HCT116 (cell line): ENCODE measurements at places on chromosomes 7 and 10.

DNA sequence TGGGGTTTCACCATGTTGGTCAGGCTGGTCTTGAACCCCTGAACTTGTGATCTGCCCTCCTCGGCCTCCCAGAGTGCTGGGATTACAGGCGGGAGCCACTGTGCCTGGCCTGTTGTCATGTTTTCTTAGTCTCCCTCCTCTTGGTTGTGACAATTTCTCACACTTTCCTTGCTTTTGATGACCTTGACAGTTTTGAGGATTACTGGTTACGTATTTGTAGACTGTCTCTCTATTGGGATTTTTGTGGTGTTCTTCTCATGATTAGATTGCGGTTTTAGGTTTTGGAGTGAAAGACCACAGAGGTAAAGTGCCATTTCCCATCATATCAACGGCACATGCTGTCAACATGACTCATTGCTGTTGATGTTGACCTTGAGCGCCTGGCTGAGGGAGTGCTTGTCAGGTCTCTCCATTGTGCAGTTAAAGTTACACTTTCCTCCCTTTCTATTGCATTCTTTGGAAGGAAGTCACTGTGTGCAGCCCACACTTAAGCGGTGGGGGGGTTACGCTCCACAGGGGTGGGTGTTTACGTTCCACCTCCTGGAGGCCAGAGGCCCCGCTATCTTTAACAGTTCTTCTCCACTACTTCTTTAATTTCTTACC, 10.8 kb downstream of the NEURL1 start:
- peak; percentile 61 for DNase-seq

DNA sequence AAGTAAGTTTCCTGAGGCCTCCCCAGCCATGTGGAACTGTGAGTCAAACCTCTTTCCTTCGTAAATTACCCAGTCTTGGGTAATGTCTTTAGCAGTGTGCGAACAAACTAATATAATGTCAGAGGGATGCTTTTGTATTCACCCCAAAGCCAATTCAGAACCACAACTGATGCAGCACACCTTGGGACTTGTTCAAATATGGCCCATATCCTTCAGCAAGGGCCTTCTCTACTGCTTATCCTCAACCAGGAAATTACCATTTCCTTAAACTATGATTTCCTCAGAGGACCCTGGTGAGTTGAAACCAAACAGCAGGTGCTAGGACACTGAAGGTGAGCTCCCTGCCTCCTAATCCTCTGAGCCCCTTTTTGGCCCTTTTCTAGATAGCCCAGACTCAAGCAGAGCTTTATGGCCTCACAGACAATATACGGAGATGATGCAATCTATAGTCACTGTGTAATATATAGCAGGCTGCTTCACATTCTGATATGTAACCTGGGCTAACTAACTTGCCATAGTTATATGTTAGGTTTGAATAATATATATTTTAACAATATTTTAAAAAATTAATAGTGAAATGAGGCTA, 15.2 kb downstream of the SRI start:
- no peak for DNase-seq

DNA sequence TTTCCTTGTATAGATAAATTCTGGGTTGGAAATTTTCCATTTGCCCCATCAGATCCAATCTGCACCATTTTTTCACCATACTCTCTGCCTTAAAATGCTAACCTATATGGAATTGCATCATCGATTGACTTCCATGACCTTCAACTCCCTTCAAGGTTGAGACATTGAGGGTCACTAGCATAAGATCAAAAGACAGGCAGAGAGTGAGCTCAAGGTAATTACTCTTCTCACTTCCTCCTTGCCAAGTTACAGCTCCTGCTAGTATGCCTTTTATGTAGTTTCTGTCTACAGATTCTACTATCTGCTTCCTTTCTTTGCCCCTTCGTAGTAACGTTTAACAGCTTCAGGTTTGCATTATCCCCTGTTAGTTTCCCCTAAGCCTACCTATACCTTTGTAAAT, 1127.7 kb upstream of the LRRTM3 start:
- no peak for DNase-seq

DNA sequence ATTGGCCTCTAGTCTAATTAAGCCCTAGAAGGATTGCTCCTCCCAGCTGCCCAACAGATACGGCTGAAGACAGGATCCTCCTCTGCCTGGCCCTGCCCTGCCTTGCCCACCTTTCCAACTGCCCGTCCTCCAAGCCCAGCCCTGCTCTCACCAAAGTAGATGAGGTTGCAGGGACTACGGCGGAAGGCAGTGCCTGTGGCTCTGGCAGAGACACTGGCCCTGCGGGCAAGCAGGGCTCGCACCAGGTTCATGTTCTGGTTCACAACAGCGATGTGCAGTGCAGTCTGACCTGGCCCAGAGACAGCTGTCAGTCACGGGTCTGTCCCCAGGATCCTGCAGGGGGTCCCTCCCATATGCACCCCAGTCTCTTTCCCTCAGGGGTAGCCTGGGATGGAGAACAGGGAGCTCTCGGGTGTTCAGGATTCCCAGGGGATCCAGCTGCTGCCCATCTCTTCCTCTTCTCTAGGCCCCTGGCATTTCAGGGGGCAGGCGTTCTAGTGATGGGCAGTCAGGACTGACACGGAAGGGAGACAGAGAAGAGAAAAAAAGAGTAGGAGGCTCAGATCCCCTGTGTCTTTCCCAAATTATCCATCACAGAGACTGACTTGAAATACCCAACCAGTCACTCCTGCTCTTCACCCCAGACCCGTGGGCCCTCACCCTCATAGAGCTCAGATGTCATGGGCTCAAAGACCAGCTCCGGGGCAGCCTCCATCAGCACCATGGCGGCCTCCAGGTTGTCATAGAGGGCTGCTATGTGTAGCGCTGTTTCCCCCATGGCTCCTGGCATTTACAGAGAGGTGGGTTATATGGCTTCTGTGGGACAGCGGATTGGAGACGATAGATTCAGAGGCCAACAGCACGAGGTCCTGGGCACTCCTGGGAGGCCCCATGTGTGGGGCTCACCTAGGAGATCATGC, 8.3 kb downstream of the TRPV6 start:
- no peak for DNase-seq

DNA sequence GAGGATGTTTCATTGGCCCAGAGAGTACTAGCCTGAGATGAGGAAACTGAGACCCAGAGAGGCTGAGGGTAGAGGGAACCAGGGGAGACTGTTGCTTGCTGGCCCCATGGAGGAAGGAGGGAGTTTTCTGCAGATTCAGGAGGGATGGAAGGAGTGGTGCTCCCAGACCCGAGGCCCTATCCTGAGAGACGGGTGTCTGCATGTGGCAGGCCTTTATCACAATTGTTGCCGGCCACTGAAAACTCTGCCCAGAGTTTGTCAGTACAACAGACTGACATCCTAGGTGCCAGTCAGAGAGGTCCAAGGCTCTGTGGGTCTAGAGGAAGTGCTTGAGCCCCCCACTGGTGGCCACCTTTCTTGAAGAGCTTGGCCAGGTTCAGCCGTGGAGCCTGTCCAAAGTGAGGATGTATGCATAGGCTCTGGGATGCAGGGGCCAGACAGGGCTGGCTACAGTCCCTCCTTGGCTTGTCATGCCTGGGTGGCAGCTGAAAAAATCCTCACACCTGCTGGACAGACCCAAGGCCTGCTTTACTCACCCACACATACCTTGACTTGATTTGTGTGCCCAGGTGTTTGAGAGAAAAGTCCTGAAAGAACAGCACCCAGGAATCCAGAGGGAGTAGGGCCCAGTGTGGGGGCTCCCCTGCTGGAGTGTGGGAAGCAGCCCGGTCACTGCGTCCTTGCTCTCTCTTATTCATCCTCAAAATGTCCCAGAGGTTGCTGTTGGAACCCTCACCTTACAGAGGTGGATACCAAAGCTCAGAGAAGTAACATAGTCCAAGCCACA, 65.2 kb downstream of the CLRN3 start:
- no peak for DNase-seq

DNA sequence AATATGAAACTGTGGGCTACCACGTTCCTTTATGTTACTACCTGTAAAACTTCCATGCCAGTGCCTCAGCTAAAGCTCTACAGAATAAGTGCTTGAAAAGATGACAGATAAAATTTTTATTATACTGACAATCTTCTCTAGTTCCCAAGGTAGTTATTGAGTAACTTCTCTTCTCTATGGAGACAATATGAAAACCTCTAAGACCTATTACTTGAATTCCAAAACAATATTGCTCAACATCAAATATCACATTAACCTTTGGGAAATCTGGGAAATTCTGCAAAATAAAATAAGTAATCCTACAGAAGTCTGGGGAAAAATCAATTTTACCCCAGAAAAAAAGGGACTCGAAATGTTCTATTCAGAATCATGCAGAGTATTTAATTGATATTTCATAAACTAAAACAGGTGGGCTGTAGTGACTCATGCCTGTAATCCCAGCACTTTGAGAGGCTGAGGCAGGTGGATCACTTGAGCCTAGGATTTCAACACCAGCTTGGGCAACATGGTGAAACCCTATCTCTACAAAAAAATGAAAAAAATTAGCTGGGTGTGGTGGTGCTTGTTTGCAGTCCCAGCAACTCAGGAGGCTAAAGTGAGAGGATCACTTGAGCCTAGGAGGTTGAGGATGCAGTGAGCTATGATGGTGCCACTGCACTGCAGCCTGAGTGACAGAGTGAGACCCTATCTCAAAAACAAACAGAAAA, 23.8 kb upstream of the ANK3 start:
- no peak for DNase-seq

GRCh38 chr10:69383558-69383957, 33.2 kb downstream of the TACR2 start:
- DNase-seq = no peak

DNA sequence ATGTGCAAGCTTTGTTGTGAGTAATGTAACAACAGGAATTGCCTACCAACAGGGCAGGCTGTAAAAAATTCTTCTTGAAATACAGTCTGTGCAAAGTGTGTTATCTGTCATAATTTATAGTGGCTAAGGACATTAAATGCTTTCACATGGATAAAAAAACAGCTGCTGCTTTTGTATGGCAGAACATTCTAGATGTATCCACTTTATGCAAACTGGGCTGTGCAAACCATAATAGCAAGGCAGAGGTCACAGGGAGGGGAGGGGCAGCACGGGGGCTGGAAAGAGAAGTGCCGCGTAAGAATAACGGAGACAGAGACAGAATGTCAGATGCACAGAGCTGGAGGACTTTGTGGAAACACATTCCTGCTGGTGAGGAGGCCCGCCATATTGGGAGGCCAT, 86.1 kb downstream of the VOPP1 start:
- no peak for DNase-seq

GRCh38 chr10:77641344-77641743, 3.7 kb upstream of the KCNMA1 start:
- DNase-seq = no peak

- DNase-seq = no peak
These were observed 99.7 kb downstream of the CCSER2 start for GRCh38 chr10:84427903-84428650.

DNA sequence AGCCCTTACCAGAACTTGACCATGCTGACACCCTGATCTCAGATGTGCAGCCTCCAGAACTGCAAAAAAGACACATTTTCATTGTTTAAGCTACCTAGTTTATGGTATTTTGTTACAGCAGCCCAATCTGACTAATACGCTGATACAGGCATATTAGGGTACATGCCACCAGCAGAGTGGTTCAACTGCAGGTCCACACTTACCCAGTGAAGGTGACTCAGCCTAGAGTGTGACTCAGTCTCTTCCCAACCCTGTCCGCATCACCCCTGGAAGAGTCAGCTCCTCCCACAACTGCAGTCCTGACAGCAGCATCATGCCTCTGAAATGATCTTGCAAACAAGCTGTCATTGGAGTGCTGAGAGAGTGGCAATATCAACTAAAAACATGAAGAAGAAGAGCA, 30.8 kb upstream of the GOT1 start:
- no peak for DNase-seq

DNA sequence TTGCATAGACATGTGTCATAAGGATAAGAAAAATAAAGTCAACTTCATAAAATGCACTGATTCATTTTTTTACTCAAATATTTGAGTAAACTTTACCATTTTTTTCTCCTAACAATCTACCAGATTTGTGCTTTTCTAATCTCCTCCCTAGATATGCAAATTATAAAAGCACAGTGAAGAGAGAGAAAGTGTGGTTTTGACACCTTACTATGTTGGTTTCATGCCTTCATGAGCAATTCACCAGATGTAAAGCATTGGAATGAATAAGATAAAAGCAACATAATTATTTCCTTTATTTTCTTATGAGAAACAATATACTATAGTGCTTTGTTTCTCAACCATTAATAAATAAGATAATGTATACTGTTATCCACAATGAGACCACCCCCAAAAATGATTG, 432.5 kb upstream of the PCDH15 start:
- DNase-seq = no peak

GRCh38 chr7:143458263-143458662, 15.0 kb downstream of the TAS2R60 start:
- no peak for DNase-seq

GRCh38 chr10:12634621-12634931, 285.2 kb downstream of the CAMK1D start:
- DNase-seq = no peak

GRCh38 chr7:85328456-85328998, 141.7 kb upstream of the SEMA3D start:
- no peak for DNase-seq

GRCh38 chr7:94044806-94045205, 40.7 kb upstream of the BET1 start:
- no peak for DNase-seq

DNA sequence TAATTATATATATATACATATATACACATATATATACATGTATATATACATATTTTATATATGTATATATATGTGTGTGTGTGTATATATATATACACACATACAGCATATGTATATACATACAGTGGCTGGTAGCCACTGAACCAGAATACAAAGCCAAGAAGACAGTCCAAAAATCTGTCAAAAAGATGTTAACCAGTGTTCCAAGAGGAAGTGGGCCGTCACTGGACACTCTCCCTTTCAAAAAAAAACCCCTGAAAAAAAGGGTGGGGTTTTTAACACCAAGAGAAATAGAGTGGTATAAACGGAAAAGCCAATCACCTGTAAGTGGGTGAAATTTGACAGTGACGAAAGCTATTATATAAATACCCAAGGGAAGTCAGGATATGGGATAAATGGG, 31.1 kb upstream of the C1GALT1 start:
- DNase-seq = no peak

- no peak for DNase-seq
These were observed 98.8 kb downstream of the PFKFB3 start for GRCh38 chr10:6301488-6302075.

- no peak for DNase-seq
These were observed 242.8 kb downstream of the KLF6 start for GRCh38 chr10:3542185-3542611.

GRCh38 chr7:8172372-8173354, 89.3 kb downstream of the ICA1 start:
- no peak for DNase-seq

GRCh38 chr7:15862781-15863165, 176.3 kb upstream of the MEOX2 start:
- DNase-seq = no peak

DNA sequence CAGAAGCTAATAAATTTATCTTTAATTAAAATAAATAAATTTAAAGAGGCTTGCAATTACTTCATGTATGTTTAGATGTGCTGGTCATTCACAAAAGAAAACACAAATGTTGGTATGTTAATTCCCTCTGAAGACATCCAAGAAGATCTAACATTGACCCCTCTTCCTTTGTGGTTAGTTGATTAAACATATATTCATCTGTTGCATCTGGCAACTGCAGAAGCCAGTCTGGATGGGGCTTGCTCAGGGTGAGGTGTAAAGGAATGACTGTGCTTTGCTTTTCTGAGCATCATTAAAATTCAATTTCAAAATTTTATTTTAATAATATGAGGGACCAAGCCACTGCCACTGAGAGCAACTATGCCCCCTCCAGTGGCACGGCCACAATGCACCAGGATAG, 36.4 kb upstream of the FERD3L start:
- DNase-seq = no peak
